ENCODE measurements at places on chromosomes 12 and 14. TPM values are rescaled to one million over a fixed set of nuclear protein-coding genes. Genes with fewer than 3 reads are reported as not detected.

- H3K27ac ChIP-seq: no peak overlapping the region
- no peaks in the 10 kb centered on the region for H3K4me1 ChIP-seq
- no peaks in the 10 kb centered on the region for H3K27me3 ChIP-seq
- no peak overlapping the region for H3K4me3 ChIP-seq
- H3K36me3 ChIP-seq: no peaks in the 10 kb centered on the region
Observed at GRCh38 chr14:81625343-81625742, 91.7 kb upstream of the SEL1L start.

DNA sequence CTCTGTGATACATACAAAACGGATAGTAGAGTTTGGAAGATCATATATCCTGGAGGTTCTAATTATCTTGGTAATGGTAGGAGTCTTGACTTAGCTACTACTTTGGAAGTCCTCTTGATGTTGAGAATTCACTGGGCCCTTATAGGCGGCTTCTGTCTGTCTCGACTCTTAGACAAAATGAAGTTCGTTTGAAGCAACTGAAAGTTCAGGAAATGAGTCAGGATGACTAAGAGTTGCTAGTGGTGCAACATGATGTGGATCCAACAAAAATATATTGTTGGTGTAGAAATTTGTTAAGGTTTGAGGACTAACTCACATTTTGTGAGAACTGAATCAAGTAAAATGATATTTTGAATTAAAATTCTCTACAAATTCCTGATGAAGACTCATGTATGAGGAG is 272.7 kb downstream of the AEBP2 start:
- H3K36me3 ChIP-seq: no peaks in the 10 kb centered on the region
- no peak for DNase-seq
- H3K27me3 ChIP-seq: no peaks in the 10 kb centered on the region

LRCOL1 gene
- total RNA-seq: not detected

GRCh38 chr12:123389560-123390351 is 5.8 kb downstream of the KMT5A start:
- H3K4me3 ChIP-seq: peak overlapping the region; percentile 55
- peak; percentile 14 for DNase-seq
- H3K27me3 ChIP-seq: no peaks in the 10 kb centered on the region
- H3K27ac ChIP-seq: peak overlapping the region; percentile 68
- H3K4me1 ChIP-seq: peaks cover 8% of the 10 kb centered on the region

- no peaks in the 10 kb centered on the region for H3K36me3 ChIP-seq
- no peak overlapping the region for H3K4me3 ChIP-seq
- no peak for DNase-seq
Observed at GRCh38 chr12:51784688-51785087, 63.8 kb downstream of the FIGNL2 start.

- peak; percentile 56 for DNase-seq
- H3K4me3 ChIP-seq: peak within 1 kb of the TSS; percentile 59
- H3K4me1 ChIP-seq: peaks cover 9% of the 10 kb centered on the region
- no peak within 1 kb of the TSS for H3K27ac ChIP-seq
Observed at GRCh38 chr14:69574263-69574953, at the start of gene CCDC177. CCDC177 (minus strand) TSS chr14:69574871; CDS start chr14:69573622, 1,249 bp downstream.

- H3K4me3 ChIP-seq: no peak overlapping the region
- no peaks in the 10 kb centered on the region for H3K4me1 ChIP-seq
- H3K27me3 ChIP-seq: no peaks in the 10 kb centered on the region
- no peak for DNase-seq
- no peaks in the 10 kb centered on the region for H3K36me3 ChIP-seq
Observed at GRCh38 chr12:62720661-62721330, 214.2 kb downstream of the PPM1H start.

FBLN5 gene
- 10.7 TPM for total RNA-seq

IL22 gene
- total RNA-seq: not detected

DNA sequence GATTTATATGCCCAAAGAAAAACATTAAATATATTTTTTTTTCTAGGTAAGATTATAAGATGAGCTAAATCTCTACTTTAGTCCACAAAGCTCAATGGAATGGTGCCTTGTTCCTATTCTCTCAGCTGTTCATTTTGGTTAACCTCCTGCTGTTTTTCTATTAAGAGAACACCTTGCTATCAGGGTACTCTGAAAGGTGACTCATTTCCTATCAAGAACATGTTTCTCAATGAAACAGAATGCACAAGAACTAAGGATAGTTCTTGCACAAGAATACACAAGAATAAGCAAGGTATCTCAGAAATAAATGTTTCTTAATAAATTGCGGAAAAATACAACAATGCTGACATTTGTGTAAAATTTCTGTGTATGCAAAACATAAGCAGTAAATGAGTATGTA is 14.1 kb downstream of the ABCD2 start:
- no peaks in the 10 kb centered on the region for H3K27me3 ChIP-seq
- H3K27ac ChIP-seq: no peak overlapping the region
- no peak for DNase-seq
- H3K4me1 ChIP-seq: peaks cover 5% of the 10 kb centered on the region
- peaks cover 31% of the 10 kb centered on the region for H3K36me3 ChIP-seq

TMEM117 gene
- total RNA-seq: 0.31 TPM

- no peaks in the 10 kb centered on the region for H3K27me3 ChIP-seq
- no peaks in the 10 kb centered on the region for H3K36me3 ChIP-seq
- no peak overlapping the region for H3K27ac ChIP-seq
- DNase-seq: peak; percentile 54
- no peak overlapping the region for H3K4me3 ChIP-seq
Observed at GRCh38 chr12:67068761-67069450, 200.3 kb upstream of the CAND1 start.

OLR1 gene
- 4.0 TPM for total RNA-seq

DNA sequence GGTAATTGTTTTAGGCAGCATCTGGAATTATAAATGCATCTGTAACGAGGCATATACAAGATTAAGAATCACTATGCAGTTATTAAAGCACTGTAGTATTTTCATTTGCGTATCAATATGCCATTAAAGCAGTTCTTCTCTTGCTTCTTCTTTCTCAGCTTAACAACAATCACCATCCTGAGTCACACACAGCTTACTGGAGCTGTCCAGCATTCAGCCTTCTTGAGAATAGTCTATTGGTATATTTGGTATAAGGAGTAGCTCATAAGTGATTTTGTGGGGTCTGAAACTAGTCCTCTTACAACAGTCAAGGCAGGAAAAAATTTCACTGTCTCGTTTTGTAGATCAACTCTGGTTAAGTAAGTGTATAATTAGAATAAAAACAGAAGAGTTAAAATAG is 523.0 kb upstream of the FOXG1 start:
- H3K4me3 ChIP-seq: no peak overlapping the region
- no peak overlapping the region for H3K27ac ChIP-seq
- DNase-seq: no peak
- no peaks in the 10 kb centered on the region for H3K36me3 ChIP-seq
- H3K4me1 ChIP-seq: no peaks in the 10 kb centered on the region

GRCh38 chr12:103772367-103773108 is 68.5 kb downstream of the NT5DC3 start:
- no peak for DNase-seq
- no peaks in the 10 kb centered on the region for H3K36me3 ChIP-seq
- no peak overlapping the region for H3K27ac ChIP-seq
- no peak overlapping the region for H3K4me3 ChIP-seq

DNA sequence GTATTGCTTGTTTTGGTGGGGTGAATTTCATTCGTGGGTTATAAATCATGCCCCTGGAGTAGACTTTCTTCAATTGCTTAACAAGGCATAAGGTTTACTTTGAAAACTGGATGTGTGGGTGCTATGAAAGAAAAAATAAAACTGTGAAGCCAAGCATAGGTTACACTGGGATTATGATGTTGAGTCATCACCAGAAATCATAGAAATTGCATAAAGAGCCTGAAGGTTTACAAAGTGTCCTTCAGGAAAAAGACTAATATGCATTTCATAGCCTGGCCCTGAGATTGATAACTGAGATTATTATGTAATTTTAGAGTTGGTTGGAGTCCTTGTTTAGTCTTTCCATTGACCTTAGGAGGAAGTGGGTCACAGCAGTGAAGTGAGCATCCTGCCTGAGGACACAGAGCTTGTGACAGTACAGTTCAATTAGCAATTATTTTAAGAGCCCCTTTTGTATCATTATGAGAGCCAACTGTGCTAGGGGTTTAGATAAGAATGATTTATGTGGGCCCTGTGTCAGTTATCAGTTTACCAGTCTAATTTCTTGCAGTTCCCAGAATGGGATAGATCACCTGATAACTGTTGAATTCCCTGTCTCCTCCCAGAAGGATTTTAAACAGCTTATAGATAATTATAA is 13.6 kb downstream of the LRRK2 start:
- DNase-seq: no peak
- no peaks in the 10 kb centered on the region for H3K36me3 ChIP-seq
- no peak overlapping the region for H3K27ac ChIP-seq
- no peaks in the 10 kb centered on the region for H3K4me1 ChIP-seq
- no peaks in the 10 kb centered on the region for H3K27me3 ChIP-seq

DNA sequence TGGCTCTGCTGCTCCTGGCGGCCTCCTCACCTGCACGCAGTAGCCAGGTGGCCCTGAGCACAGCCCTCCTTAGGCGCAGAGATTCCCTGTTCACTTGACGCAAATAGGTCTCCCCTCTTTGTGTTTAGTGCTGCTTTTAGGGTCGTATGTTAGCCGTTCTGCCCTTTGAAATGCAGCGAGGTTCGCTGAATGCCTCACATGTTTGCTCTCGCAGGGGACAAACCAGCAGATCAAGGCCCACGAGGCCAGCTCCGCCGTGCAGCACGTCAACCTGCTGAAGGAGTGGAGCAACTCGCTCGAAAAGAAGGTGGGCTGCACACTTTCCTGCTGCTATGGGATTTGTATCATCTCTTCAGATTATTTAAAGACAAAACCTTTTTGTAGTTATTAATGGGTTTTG is 31.4 kb upstream of the AMN start:
- DNase-seq: no peak
- H3K27ac ChIP-seq: no peak overlapping the region
- no peaks in the 10 kb centered on the region for H3K27me3 ChIP-seq
- no peak overlapping the region for H3K4me3 ChIP-seq
